ENCODE measurements at places on chromosomes 7 and 10. TPM values are rescaled to one million over a fixed set of nuclear protein-coding genes. Genes with fewer than 3 reads are reported as not detected.

CCDC6 gene
- 103 TPM for total RNA-seq

CHRM2 gene
- total RNA-seq, result not detected

NEURL1 gene
- total RNA-seq, result 3.6 TPM

RPEL1 gene
- not detected for total RNA-seq

ZEB1 gene
- 79.8 TPM for total RNA-seq

CPVL gene
- total RNA-seq, result not detected

ATOH7 gene
- total RNA-seq, result not detected

GPR22 gene
- not detected for total RNA-seq

NEBL gene
- total RNA-seq, result 0.22 TPM

C10orf62 gene
- total RNA-seq, result not detected

SFRP4 gene
- not detected for total RNA-seq

EPHB6 gene
- 5.6 TPM for total RNA-seq

UCMA gene
- not detected for total RNA-seq

CAMK2B gene
- total RNA-seq, result 0.47 TPM

HOXA4 gene
- total RNA-seq, result not detected

VENTX gene
- not detected for total RNA-seq

ZNF37A gene
- 30.3 TPM for total RNA-seq

PNLIPRP2 gene
- total RNA-seq, result not detected

VWDE gene
- total RNA-seq, result 1.6 TPM

RADIL gene
- total RNA-seq, result 0.26 TPM

CNPY1 gene
- total RNA-seq, result not detected

All from activated T-helper 1 cell treated with anti-CD3 and anti-CD28 coated beads, Interleukin-12 subunit alpha, Interleukin-12 subunit beta, Interleukin-2, Interleukin-4 antibody, amounts not matched to agents 30 ng/mL and 10 ng/mL and 1 ng/mL, durations not matched to agents 14 hours and 24 hours and 36 hours (primary cell).